Thoracic aorta (tissue), 2 donors: ENCODE measurements at places on chromosomes 2 and 18.

- no peak for DNase-seq
Measured at GRCh38 chr2:190110131-190110530, 47.6 kb upstream of the MSTN start.

DNA sequence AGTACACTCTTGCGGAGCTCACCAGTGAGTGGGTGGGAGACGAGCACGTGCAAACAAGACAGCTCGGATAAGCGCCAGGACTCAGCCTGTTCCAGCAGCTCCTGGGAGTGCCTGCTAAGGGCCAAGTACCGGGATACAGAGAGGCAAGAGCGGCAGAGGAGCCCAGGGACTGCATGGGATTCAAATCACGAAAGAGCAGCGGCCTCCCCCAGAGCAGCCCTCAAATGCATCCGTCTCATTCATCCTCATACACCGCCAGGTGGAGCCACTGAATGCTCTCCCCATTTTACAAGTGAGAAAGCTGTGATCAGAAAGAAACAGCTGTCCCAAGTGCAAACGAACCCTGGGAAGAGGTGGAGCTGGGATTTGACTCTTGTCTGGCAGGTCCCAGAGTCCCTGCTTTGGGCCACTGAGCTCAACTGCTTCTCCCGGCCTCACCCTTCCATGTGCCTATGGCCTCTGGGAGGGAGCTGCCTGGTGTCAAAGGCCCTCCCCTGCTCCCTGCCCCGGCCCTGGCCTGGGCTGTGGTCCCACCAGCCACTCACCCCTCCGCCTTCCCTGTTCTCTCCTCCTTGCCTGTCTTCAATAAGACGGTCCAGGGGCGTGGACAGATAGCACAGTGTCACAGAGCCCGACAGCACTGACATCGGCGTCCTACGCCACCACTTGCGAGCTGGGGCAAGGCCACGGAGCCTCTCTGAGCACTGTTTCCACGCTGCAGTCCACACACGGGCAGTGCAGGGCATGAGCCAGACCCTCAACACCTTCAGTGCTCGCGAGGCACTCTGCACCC lies 72.8 kb upstream of the TAF1B start:
- peak; percentile 29 for DNase-seq

DNA sequence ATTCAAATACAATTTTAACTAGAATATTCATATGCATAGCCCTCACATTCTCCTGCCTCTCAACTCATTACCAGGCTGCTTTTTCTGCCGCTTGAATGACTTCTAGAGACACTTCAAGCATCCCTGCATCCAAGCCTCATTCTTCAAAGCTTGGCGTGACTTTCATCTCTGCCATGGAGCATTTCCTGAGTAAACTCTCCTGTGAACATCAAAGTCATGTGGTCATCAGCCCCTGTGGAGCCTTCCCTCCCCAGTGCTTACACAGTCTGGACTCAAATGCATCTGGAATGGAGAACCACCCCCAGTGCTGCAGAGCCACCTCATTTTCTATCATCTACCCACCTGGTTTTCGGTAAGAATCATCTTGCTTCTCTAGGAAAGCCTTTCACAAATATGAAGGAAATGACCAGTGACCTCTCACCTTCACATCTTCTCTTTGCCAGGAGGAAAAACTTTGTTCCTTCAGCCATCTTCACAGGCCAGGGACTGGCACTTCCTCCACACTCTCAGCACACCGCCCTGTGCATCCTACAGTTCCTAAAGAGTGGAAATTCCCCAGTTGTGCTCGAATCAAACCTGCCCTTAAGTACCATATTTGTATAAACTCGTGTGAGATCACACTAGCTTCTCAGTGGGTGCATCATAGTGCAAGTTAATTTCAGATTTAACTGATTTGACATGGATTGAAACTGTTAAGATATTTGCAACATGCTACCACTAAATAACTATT lies 116.4 kb downstream of the COL6A3 start:
- no peak for DNase-seq

DNA sequence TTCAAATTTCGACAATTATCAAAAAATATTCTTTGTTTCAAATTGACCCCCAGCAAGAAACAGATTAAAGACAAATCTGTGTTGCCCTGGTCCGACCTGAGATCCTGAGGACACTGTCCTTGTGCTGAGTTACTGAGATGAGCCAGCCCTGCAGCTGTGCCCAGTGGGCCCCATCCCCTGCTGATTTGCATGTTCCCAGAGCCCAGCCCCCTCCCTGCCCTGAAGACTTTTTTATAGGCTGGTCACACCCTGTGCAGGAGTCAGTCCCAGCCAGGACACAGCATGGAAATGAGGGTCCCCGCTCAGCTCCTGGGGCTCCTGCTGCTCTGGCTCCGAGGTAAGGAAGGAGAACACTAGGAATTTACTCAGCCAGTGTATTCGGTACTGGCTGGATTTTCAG lies 31.4 kb upstream of the ZNG1B start:
- DNase-seq: no peak

- no peak for DNase-seq
Measured at GRCh38 chr2:150292192-150292591, 195.3 kb downstream of the RND3 start.

DNA sequence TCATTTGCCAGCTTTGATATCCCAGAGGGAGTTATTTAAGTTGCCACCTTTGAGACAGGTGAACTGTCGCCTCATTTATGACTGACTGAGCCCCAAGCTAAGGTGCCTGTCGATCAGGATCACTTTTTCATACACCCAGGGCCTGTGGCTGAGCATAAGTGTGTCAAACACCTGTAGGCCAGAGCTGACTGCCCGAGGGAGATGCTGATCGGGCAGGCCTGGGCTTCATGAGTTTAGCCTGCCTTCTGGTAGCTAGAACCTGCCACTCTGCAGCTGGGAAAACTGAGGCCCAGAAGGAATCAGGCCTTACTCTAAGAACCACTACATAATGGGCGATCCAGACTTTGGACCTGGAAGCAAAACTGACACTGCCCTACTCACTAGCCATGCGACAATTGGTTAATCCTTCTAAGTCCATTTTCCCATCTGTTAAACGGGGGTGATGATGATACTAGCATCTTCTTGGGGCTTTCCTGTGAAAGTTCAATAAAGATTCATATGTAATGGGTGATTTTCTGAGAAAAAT lies 188.7 kb upstream of the GLI2 start:
- DNase-seq: no peak

GRCh38 chr2:241235859-241236593 lies 47.5 kb downstream of the ANO7 start:
- DNase-seq: no peak

GRCh38 chr18:4074647-4075046 lies 380.5 kb downstream of the DLGAP1 start:
- no peak for DNase-seq

DNA sequence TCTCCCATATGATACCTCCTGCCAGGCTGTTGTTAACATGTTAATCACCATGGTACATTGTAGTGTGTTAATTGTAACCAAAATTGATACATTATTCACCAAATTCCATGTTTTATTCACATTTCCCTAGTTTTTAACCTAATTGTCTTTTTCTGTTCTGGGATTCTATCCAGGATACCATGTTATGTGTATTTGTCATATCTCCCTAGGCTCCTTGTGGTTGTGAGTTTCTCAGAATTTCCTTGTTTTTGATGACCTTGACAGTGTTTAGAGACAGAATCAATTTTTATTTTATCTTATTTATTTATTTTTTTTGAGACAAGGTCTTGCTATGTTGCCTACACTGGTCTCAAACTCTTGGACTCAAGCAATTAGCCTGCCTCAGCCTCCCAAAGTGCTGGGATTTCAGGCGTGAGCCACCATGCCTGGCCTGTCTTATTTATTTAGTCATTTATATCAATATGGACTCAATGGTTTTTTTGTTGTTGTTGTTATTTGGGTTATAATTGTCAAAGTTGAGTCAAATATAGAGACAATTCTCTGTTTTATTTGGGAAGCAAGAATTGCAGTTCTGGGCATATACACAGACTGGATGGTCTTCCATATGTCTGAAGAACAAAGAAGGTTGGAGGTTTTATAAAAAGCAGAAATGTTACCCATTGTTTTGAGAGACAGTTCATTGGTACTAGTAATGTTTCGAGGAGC lies 42.6 kb downstream of the INPP4A start:
- no peak for DNase-seq

- no peak for DNase-seq
Measured at GRCh38 chr2:8002765-8003393, 679.0 kb upstream of the ID2 start.

DNA sequence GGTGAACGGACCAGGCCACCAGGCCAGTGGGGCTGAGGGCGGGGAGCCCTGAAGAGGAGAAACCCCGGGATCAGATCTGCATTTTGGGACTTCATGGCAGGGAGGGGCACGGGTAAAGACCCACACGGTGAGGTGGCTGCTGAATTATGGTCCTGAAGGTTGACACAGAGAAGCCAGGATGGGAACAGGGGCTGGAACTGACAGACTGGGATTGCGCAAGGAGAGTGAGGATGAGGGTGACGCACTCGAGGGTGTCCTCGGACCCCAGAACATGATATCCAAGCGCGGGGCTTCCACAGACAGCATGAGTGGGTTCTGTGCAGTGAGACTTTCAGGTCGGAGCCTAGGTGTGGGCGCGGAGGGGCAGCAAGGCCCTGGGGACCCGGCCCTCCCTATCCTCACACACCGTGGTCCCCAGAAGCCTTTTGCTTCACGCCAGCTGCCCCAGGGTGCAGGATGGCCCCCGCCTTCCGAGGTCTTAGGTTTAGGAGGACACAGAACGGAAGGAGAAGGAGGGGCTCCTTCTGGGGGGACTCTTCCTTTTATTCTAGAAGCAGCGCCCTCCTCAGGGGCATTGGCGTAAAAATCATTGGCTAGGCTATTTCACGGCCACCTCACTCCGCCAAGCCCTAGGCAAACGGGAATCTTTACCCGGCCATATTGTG lies 416.8 kb upstream of the HS6ST1 start:
- DNase-seq: no peak

DNA sequence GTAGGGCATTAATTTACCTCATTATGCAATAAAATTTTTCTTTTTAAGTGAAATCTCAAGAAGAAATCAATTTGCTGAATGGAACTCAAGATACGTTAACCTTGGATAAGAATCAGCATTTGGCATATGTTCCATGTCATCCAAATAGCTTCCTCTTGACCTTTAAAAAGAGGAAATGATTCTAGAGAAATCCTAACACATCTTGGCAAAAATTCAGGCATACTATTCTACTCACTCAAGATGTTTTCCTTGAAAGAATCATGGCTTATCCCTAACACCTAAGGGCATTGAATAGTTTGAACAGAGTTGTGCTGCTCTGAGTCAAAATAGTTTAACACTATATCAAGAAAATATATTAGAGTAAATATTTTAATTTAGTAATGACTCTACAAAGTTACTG lies 678.0 kb downstream of the EPHA4 start:
- no peak for DNase-seq

GRCh38 chr2:239046822-239047221 lies 198.9 kb downstream of the TWIST2 start:
- DNase-seq: no peak

DNA sequence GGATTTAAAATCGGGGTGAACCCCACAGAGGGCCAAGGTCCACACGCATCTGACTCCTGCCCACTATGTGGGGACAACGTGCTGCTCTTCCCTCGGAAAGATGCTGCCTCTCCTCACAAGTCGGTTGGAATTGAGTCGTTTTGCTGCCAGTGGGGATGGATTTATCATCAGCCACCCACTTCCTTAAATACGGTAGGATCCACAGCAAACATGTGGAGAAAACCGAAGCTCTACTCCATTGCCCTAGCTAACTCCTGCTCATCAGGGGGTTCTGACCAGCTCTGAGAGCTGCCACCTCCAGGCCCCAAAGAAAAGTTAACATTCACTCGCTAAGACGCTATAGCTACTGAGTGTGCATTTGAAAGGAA lies 80.9 kb downstream of the CHRNA1 start:
- DNase-seq: no peak

DNA sequence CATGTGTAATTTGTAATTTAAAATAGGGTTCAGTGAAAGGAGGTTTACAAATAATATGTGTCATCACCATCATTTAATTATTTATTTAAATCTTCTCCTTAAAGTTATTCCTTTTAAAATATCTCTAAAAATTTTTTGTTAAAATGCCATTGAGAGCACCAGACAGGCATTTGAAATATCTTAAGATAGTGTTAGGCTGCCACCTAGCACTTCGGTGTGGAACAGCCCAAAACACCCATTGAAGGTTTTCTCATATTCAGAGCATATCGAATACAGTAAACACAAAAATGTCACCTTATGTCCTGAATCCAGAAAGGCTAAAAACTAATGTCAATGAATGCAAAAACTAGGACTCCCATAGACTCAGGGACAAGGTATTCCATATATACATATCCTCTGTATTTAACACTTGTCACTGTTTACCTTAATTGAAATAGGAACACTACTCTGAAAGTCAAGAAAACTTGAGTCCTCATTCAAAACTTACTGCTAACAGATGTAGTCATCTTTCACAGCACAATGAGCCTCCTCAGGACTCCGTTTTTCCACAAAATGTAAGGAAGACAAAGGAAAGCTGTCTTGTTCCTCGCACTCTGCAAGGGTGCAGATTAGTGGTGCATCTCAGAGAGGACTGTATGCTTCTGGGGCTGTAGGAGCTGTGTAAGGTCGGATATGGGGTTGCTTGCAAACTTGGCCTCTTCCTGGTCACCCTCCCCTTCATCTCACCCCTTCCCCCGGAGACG lies 329.5 kb downstream of the PAX3 start:
- no peak for DNase-seq

- DNase-seq: no peak
Measured at GRCh38 chr18:2178036-2178435, 393.3 kb downstream of the METTL4 start.

GRCh38 chr2:179856205-179856604 lies 5.2 kb downstream of the ZNF385B start:
- DNase-seq: no peak

DNA sequence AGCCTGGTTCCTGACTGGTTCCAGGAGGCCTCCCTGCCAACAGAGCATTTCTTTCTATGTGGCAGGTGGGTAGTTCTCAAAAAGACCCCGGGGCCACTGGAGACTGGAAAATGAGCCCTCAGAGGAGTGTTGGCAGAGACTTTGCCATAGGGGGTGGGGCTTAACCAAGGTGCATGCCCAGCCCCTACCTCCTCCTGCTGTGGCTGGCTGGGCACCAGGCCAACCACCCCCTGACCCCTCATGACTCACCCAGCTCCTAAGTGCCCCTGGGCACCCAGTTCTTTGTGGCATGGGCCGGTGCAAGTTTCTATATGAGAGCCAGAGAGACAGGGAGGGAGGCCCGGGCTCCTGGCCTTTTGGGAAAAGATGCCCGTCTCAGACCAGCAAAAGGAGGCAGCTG lies 98.2 kb upstream of the SMAD2 start:
- DNase-seq: no peak

GRCh38 chr2:186105016-186105724 lies 366.6 kb downstream of the FSIP2 start:
- no peak for DNase-seq

GRCh38 chr2:160928854-160929301 lies 231.3 kb upstream of the TANK start:
- DNase-seq: no peak

GRCh38 chr2:120559401-120559800 lies 176.3 kb upstream of the GLI2 start:
- DNase-seq: no peak

- DNase-seq: no peak
Measured at GRCh38 chr18:29002747-29003146, 825.8 kb upstream of the CDH2 start.
